ENCODE measurements at places on chromosomes 6 and 20.

- DNase-seq, result no peak
Measured at GRCh38 chr6:10316373-10316721, 98.5 kb downstream of the TFAP2A start.

DNA sequence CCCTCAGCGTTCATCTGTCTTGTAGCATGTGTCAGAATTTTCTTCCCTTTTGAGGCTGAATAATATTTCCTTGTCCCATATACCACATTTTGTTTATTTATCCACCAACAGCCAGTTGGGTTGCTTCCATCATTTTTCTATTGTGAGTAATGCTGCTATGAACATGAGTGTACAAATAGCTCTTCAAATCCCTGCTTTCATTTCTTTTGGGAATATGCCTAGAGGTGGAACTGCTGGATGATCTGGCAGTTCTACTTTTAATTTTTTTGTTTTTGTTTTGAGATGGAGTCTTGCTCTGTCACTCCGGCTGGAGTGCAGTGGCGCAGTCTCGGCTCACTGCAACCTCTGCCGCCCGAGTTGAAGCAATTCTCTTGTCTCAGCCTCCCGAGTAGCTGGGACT lies 64.7 kb downstream of the SASH1 start:
- DNase-seq, result no peak

GRCh38 chr20:40476461-40476860 lies 212.6 kb downstream of the MAFB start:
- DNase-seq, result no peak

- no peak for DNase-seq
Measured at GRCh38 chr6:39425346-39426072, 103.0 kb upstream of the KCNK16 start.

DNA sequence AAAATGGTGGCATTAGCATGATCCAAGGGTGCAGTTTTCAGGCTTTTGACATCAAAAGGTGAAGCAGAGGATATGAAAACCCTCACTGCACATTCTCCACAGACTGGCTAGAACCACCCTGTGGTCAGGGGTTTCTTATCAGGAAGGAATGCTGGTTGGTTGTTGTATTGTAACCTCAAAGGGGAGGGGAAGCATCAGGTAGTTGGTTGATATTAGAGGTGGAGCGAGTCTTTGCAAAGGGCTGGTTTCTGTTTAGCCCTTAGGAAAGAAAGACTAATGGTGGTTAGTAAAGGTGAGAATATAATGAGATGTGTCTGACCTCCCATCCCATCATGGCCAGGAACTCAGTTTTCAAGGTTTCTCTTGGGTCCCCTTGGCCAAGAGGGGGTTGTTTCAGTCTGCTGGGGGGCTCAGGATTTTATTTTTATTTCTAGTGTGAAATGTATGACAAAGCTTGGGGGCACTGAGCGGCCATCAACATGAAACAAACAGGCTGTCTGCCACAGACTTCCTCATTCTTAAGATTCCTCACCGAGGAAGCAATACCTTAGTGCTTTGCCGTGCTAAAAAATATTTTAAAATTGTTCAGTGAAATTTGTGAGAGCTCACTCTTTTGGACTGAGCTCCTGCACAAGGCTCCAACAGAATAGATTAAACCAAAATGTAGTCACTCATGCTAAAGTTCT lies 47.5 kb upstream of the PROKR2 start:
- DNase-seq, result no peak

GRCh38 chr6:132275066-132275970 lies 126.0 kb downstream of the MOXD1 start:
- DNase-seq, result no peak

- no peak for DNase-seq
Measured at GRCh38 chr6:43900916-43901732, 131.1 kb downstream of the VEGFA start.

DNA sequence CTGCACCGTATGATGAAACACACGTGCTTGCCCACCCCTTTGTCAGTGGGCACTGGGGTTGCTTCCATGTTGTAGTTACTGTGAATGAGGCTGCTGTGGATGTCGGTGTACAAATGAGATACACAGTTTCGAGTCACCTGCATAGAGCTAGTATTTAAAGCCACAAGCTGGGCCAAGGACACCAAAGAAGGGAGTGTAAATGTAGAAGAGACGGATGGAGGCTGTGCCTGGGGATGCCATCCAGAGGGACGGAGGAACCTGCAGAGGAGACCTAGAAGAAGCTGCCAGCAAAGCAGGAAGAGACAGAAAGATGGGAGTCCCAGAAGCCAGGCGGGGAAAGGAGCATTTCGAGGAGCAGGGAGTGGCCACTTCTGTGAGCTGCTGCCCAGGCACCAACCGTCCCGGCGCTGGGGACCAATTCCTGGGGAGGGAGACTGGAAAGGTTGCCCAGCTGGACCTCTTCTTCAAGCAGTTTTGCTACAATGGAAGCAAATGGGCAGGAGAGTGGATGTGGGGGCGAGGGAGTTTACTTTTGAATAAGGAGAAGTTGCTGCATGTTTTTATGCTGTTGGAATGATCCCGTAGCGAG lies 339.3 kb downstream of the ZFAND3 start:
- DNase-seq, result no peak

DNA sequence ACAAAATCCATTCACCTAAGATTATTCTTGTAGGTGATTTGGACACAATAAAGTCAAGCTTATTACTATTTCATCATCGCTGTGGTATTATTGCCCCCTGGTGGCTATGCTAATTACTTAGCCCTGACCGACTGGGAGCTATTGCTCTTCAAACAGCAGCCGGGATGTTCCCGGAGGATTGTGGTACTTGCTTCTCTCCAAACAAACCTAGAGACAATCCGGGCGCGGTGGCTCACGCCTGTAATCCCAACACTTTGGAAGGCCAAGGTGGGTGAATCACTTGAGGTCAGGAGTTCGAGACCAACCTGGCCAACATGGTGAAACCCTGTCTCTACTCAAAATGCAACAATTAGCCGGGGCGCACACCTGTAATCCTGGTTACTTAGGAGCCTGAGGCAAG lies 15.4 kb upstream of the STMND1 start:
- peak; percentile 46 for DNase-seq

- no peak for DNase-seq
Measured at GRCh38 chr6:32294566-32294965, 70.7 kb upstream of the NOTCH4 start.
